ENCODE measurements at places on chromosomes 4 and X.

GRCh38 chr4:182688081-182688480 is 229.1 kb downstream of the DCTD start:
- no peak for DNase-seq

GRCh38 chr4:103008875-103009729 is 10.4 kb downstream of the SLC9B1 start:
- DNase-seq, result peak; percentile 65

- DNase-seq, result no peak
Observed at GRCh38 chrX:149513825-149514428, 8.8 kb upstream of the IDS start.

DNA sequence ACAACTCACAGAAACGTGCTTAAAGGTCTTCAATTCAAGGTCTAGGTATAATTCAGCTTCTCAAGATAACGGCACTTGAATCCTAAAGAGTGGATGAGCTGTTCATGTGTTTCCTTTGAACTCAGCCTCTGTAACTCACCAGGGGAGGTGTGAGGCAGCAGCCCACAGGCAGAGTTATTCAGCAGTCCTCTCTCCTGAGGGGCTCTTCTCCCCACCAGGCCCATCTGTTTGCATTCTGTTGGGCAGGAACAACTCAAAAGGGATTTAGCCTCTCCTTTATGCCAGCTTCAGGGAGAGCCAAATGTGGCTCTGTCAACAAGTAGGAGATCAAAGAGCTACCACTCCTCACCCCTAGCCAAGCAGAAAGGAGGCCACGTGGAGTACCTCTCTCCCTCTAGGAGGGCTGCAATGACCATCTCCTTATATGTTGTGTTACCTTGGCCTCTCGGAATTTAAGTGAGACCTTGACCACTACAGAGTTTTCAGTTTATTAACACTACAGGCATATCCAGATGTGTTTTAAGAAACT is 151.2 kb downstream of the SPATA18 start:
- no peak for DNase-seq

- no peak for DNase-seq
Observed at GRCh38 chrX:154712781-154713740, 37.8 kb downstream of the GAB3 start.

DNA sequence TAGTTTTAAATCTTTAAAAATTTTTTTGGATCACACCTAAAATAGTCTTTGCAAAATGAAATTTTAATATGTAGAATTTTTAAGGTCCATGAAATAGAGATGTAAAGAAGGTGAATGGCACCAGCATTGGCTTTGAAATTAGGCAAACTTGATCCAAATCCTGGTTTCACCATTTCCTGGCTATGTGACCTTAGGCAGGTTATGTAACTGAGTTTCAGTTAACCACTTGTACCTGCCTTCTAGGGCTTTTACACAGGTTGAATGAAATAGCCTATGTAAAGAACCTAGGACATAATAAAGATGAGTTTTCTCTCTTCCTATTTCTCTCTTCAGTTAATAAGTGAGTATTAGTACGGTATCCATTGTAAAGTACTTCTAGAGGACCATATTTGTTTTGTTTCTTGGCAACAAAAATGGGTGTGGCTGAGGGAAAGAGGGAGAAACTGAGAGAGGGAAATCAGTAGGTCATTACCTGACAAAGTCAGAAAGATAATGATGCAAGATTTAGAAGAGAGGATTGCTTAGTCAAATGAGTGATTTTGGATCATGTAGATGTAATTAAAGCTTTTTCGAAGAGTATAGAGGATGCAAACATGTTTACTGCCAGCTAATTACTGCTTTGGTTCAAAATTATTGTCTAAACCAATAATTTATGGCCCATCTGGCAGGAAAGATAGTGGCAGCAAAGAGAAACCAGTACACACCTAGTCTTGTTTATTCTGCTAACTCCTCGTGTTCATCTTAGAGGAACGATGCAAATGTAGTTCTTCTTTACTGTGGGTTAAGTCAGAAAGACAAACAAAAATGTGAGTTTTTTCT is 81.9 kb downstream of the PDLIM5 start:
- DNase-seq, result no peak

GRCh38 chr4:112289407-112290253 is 3.9 kb upstream of the TIFA start:
- DNase-seq, result no peak

- DNase-seq, result no peak
Observed at GRCh38 chr4:100721077-100721476, 203.3 kb upstream of the EMCN start.

DNA sequence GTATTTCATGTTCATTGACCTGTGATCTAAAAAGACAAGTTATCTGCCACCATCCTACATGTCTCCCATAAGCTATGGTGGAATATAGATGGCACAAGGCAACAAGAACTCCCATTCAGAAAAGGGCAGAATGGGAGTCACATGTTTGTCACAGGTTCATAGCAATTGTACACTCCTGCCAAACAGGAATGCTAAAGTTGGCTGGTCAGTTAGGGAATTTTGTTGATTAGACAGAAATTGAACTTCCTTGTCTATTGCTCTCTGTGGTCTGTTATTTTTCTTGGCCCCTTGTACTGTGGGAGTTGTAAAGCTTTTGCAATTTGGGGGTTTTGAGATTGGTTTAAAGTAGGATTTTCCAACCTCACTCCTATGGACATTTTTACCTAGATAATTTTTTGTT is 101.7 kb upstream of the SOD3 start:
- peak; percentile 16 for DNase-seq

GRCh38 chrX:9231491-9231890 is 197.6 kb upstream of the FAM9B start:
- DNase-seq, result no peak

DNA sequence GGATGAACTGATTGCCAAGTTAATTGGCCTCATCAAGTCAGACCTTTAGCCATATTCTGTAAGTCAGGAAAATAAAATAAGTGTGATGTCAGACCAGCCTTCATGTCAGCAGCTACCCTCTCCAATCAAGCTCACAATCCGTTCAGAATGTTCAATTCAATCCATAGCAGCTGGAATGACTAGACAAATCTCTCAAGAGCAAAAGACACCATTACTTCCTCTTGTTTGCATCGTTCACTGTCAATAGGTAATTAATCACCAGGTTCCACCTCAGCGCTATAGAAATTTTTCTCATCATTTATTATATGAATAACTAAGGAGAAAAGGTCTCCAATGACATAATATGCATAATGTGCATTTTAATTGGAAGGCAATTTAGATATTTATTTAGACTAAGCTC is 321.0 kb upstream of the GRIA3 start:
- no peak for DNase-seq

- no peak for DNase-seq
Observed at GRCh38 chrX:8851231-8851886, 50.2 kb upstream of the FAM9A start.

DNA sequence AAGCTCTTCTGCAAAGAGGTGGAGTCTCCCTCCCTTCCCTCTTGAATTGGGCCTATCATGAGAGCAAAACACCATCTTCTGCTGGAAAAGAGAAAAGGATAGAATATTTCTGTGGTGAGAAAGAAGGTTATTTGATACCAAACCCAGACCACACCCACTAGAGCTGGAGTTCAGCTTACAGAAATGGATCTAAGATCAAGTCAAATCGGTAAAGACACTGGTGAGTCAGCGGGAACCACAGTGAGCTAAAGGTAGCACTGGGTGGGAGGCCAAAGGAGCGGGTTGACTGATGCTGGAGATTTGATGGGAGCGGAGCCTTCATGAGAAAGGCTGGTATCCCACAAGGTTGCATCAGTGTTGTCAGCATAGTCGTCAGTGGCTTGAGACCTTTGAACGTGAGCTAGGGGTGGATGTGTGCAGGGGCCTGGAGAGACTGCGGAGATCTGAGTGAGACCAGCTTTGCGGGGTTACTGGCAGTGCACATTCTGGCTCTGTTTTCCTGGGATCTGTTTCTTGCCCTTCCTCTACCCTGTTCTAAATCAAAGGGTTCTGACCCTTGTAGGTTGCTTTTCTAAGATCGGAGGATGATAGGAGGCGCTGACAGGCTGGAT is 106.4 kb upstream of the SCOC start:
- no peak for DNase-seq

- no peak for DNase-seq
Observed at GRCh38 chrX:38856670-38857265, 55.5 kb downstream of the MID1IP1 start.

GRCh38 chr4:98210281-98210680 is 50.9 kb upstream of the RAP1GDS1 start:
- no peak for DNase-seq

All from foreskin melanocyte (primary cell).